ENCODE measurements at places on chromosomes 1 and 21.
A peak's percentile ranks its signal among the peaks of the same experiment; 100 is the strongest.

DNA sequence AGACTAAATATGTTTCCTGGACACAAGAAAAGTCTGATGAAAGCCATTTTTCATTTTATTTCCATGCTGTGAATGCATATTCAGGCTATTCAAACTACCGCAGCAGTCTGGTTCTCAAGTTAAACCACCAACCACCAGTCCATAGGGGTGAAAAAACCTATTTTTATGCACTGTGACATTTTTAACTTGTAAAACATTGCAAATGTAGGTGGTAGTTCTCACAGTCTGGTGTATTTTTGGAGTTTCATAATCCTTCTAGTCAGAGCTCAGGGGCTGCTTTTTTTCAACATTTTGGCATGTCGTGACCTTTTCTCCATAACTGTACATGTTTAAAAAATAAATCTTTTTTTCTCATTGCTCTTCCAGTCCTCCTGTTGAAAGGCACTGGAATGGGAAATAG, 907.6 kb upstream of the ADGRL2 start:
- no peak for DNase-seq

DNA sequence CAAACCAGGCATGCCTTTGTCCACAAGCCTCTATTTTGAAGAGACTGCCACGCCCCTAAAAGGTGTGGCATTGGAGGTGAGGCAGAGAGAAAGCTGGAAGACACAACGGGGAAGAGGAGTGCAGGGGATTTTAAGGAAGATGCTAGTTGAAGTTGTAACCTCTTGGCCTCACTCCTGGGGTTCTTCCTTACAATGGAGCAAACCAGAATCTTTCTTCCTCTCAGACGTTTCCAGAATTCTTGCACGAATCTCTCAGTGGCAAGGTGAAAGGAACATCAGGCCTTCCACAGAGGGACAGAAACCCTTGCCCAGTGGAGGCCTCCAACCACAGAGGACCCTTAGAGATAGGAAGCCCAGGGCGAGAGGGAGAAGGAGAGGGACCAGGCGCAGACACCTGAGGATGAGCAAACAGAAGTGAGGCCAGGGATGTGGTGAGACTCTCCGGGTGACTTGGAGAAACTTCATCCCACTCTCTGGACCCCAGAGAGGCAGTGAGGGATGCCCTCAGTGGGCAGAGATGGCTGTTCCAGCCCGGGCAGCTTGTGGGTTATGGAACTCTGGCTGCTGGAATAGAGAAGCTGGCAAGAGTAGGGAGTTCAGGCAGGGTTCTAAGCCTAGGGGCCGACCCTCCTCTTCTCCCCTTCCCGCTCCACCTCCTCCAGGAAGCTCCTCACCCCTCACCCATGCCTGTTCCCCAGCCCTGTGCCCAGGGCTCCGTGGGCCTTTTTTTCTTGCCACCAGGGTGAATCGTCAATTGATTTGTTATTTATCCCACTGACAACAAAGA, 136.8 kb upstream of the RUNX3 start:
- DNase-seq: no peak

- DNase-seq: no peak
Observed at GRCh38 chr1:159922511-159923202, 2.6 kb downstream of the TAGLN2 start.

DNA sequence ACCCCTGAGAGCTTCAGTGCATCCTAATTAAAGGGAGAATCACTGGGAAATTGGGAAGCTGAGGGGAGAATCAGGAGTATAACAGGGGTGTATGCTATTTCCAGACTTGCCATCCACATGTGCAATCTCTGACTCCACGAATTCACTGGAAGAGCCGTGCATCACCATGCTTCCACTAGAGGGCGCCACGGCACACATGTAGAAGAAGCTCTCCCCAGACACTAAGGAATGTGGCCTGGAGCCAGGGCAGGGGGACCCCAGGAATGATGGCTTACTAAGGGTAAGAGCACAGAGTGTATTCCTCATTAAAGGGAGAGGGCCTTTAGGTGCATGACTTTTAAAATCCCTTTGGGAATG, 81.5 kb downstream of the ABCA4 start:
- DNase-seq: peak; percentile 26

DNA sequence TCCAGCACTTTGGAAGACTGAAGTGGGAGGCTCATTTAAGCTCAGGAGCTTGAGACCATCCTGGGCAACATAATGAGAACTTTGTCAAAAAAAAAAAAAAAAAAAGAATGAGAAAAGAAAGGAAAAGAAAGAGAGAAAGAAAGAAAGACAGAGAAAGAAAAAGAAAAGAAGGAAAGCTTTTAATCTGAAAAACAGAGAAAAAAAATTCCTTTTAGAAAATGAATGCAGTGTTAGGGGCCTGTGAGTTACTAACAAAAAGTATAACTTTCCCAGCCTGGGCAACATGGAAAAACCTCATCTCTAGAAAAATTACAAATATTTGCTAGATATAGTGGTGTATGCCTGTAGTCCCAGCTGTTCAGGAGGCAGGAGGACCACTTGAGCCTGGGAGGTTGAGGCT, 15.9 kb upstream of the SYDE2 start:
- DNase-seq: no peak

GRCh38 chr1:67019600-67020136, 34.3 kb downstream of the SLC35D1 start:
- DNase-seq: no peak

- DNase-seq: no peak
Observed at GRCh38 chr21:26117324-26117971, 53.1 kb downstream of the APP start.

GRCh38 chr1:222525951-222526350, 22.0 kb downstream of the HHIPL2 start:
- DNase-seq: no peak

- DNase-seq: peak; percentile 12
Observed at GRCh38 chr1:25990702-25991395, 7.0 kb downstream of the PAFAH2 start.

DNA sequence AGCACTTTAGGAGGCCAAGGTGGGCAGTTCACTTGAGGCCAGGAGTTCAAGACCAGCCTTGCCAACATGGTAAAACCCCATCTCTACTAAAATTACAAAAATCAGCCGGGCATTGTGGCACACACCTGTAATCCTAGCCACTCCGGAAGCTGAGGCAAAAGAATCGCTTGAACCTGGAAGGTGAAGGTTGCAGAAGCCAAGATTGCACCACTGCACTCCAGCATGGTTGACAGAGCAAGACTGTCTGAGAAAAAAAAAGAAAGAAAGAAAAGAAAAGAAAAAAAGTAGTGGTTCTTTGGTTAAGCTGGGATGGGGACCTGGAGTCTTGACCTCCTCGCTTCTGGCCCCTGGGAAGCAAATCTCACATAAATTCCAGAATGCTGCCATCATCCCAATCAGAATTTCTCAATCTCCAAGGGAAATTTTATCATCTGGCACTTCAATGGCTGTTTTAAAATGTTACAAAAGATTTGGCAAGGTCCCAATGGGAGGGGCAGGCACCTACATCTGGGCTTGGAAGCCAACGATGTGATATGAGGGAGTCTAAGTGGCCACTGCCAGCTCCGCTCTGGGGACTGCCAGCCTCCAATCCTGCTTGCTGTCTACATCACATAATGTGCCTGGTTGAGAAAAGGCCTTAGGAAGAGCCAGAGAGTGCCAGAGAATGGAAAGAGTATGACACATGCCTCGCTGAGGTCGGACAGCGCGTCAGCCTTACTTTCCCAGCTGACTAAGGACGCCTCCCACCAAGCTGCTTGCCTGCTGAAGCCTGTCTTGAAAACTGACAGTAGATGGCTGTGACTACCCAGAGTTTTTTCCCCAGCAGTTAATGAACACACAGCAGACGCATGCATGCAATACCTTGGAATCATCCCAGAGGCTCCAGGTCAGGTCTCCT, 42.1 kb upstream of the SRP9 start:
- no peak for DNase-seq

Data from effector CD8-positive, alpha-beta T cell (primary cell).